ENCODE measurements at places on chromosomes 2 and 18.

GRCh38 chr2:30721668-30722647, 85.3 kb downstream of the CAPN13 start:
- no peak for DNase-seq

DNA sequence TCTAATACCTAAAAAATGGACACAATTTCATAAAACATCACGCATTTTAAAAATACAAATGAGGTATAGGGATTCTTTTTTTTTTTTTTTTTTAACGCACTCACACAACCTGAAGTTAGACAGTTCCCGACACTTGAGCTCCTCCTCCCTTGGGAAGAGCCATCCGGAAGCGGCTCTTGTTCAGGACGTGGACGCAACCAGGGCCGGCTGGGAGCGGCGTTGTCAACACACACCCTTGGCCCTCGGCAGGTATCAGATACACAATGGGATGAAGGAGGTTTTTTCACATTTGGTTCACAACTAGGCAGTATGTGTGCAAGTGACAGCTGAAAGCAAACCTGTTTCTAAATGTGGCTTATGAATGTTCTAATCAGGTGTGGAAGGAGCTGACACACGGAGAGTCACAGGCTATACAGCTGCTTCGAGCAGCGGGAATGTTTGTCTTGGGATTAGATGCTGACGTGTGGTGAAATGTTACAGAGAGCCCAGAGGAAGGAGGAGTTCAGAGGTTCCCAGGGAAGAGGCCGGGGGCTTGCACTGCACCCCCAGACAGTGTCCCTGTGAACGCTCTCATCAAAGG, 111.1 kb downstream of the PXDN start:
- DNase-seq: no peak

- no peak for DNase-seq
These were observed 35.4 kb upstream of the AGFG1 start for GRCh38 chr2:227436436-227437174.

- DNase-seq: no peak
These were observed 21.6 kb downstream of the KLHL23 start for GRCh38 chr2:169755083-169755870.

DNA sequence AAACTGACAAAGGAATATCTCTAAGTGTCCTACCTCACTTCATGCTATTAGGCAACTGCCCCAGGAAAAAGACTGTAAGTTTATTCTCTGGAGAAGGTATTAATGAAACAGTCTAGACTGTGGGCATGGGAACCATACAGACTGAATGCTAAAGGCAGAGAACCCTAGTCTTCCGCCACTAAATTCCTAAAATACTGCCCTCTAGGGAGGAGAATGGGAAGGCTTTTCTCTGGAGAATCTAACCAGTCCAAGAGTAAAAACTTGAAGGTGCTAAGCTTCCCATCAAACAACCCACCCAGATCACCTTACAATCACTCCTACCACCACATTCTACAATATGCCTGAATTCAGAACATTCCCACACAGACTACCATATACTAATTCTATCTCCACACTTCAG, 3.4 kb downstream of the SRBD1 start:
- DNase-seq: no peak

- DNase-seq: no peak
These were observed 50.0 kb downstream of the OXER1 start for GRCh38 chr2:42713920-42714319.
